Posterior cingulate gyrus (tissue), 11 donors: ENCODE measurements at places on chromosomes 11 and 22.

DNA sequence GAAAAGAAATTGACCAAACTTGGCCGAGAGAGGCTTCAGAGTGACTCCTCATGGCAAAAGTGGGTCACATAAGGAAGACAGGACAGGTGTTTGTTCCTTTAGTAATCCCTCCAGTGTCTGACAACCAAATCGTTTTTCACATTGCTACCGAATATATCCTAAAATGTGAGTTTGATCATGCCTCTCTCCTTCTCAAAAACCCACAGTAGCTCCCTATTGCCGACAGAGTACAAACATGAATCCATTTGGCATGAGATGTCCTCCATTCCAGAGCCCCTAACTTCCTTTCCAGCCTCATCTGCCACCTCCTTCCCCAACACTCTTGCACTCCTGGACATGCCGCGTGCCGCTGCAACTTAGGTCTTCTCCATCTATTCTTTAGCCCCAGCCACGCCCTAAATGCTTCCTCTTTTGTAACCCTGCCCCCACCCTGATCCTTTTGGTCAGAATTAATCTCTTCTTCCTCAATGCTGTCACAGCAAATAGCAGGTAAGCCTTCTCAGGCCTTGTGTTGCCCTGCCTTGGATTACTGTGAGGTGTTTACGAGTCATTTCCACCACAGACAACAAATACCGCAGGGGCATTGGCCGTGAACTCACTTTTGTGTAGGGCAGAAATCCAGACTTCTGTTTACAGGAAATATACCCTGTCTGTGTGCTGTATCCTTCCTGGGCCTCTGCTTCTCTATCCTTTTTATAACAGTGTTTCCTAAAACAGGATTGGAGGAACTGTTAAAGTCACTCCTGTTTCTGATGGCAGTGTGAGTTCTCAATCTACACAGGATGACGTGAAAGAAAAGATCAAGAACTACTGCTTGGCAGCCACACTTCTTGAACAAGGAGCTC is 66.0 kb upstream of the FTH1 start:
- DNase-seq: peak; percentile 7

- no peak for DNase-seq
Observed at GRCh38 chr11:119525867-119526196, 102.9 kb upstream of the THY1 start.

GRCh38 chr11:82195283-82195682 is 538.4 kb downstream of the FAM181B start:
- no peak for DNase-seq

DNA sequence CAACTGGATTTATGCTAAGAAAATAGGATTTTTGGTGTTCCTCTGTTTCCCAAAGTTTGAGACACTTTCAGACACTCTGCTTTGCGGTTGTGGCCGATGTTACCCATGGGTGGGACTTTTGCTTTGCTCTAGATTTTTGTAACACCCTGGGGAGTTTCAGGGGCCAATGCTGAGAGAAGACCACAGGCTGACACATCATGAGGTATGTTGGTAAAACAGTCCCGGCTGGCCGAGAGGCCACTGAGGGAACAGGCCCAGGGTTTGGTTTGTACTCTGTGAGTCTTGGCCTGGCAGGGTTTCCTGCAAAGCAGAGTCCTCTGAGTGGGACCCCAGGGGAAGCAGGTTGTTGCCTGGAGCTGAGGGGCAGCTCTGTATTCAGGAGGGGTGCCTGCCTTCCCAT is 78.5 kb upstream of the PITPNB start:
- no peak for DNase-seq

DNA sequence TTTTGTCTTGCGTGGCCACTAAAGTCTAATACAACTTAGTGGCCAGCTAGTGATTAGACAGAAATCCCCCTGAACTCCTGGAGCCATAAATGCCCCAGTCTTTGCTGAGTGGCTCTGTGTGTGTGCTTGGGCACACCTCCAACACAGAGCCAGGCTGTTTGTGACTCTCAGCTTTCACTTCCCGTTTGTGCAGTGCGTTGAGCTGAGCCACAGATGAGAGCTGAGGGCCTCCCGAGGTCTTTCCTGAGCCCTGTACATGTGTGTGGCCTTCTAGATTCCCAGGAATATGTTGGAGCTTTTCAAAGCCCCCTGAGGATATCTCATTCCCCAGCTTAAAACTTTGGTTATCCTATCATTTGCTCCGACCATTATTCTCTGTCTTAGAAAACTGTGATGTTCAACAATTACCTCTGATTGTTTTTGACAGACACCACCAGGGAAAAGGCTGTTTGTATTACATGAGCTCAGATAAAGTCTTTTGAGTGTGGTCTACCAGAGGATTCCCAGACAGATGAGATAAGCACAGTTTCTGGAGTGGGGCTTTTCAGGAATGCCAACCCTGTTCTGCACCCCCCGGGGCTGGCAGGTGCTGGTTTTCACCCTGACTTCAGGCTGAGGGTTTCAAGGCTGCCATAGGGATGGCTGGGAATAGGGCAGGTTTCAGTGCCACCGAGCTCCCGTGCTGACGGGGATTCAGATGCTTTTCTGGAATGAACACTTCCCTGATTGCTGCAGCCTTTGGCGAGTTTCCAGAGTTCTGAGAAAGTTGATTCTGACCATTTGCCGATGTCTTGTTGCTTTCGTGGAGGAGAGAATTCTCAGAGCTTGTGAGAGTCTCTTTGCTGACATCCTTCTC is 23.8 kb downstream of the IGHMBP2 start:
- DNase-seq: no peak

GRCh38 chr11:116192509-116193210 is 580.1 kb downstream of the BUD13 start:
- DNase-seq: no peak

DNA sequence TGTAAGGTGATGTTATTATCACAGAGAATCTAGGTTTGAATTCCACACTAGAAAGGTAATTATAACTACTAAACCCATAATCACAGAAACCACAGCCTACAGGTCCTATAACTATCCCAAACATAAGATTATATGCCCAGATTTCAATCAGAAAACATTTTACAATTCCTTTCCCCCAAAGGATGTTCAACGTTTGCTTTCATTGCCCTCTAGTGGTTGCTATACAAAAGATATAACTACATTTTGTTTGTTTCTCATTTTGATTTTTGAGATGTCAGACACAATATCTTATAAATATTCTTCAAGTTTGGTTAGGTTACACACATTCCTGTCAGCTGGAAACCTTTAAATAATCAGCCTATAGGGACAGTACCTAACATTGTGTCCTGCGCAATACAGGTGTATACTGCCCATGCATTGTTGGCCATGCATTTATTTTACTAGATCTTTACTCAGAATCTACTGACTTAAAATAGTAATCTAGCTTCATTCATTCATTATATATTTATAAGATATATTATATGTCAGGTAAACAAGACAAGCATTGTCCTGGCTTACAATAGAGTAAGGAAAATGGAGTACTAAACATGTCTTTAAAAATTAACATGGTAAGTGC is 530.5 kb upstream of the CCDC90B start:
- no peak for DNase-seq

GRCh38 chr11:122717264-122717867 is 61.8 kb downstream of the UBASH3B start:
- peak; percentile 63 for DNase-seq

DNA sequence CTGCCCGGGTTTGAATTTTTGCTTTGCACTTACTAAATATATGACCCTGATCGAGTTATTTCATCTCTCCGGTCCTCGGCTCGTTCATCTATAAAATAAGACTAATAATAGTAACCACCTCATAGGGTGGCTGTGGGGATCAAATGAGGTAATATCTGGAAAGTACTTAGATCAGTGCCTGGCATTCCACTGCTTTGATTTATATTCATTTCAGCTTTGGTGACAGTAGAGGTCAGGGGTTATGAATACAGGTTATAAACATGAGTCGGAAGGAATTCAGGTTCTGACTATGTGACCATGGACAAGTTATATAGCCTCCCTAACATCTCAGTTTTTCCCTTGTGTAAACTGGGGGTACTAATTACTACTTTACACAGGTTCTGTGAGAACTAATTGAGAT is 2.9 kb upstream of the TEAD1 start:
- DNase-seq: no peak
